ENCODE measurements at places on chromosomes 1 and 21.

DNA sequence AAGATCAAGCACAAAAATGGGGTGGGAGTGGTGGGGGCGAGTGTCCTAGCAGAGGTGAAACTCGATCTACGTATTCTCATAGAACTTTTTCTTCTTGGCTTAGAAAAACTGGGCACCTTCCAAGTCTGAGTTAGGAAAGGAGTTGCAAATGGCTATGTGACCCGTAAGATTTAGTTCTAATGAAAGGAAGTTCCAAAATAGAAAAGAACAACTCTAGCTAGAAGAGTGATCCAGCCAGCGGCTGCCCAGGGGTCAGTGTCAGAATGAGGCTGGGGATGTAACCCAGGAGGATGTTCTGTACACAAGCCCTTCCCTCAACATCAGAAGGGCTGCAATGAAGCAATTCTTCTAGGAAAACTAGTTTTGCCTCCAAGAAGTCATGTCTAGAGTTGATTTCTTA lies 5.2 kb downstream of the MTARC1 start:
- DNase-seq: no peak

DNA sequence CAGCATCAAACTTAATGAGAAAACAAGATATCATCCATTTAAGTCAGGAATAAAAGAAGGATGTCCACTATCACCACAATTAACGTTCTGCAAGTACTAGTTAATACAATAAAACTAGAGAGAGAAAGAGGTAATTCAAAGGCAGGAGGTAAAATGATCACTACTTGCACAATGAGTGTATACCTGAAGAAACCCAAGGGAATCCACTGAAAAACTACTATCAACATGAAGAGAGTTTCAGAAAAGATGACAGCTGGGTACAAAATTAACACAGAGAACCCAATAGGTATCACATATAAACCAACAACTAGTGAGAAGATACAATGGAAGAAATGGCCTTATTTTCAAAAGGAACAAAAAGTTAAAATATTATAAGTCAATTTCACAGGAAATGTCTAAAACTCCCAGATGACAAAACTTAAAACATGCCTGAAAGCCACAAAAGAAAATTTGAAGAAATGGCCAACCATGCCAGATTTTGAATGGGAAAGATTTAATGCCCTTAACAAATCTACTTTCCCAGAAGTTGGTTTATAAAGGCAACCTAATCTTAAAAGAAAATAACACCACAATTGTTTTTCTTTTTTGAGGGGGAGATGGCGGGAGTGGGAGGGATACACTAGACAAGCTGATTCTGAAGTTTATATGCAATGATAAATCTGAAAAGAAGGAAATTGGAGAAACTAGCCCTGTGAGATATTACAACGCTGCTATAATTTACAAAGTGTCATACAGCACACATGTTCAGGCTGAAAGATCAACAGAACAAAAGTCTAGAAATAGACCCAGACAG lies 17.8 kb downstream of the VPS26C start:
- DNase-seq: no peak

DNA sequence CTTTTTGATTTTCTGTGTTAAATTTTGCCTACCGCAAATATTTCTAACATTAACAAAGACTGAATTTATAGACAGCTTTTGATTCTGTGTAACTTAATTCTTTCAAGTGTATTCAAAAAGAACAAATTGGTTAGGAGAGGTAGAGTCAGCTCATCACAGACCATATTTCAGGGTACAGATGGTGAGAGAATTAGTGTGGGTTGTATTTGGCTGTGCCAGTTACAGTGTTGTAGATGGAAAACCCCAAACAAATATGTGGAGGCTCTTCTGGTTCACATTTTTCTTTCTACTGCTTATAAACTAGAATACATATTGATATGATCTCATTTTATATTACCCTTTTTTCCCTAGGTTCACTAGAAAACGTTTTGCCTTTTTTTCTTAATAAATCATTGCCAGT lies 11.1 kb downstream of the RCAN3 start:
- no peak for DNase-seq

DNA sequence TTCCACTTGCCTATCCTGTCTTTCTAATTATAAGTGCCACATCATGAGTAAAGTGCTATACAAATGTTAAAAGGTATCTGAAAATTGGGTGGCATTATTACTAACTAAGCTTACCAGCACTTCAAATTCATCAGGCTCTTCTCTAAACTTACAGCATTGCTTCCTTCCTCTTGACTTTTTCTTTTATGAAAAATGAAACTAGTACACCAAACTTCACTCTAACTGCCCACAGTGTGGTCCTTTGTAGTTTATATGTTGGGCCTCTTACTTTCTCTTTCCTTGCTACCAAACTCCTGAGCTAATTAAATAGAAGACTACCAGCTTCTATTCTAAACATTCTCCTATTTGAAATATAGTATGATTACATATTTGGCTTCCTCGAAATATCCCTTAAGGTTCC lies 81.8 kb downstream of the NOTCH2 start:
- no peak for DNase-seq

DNA sequence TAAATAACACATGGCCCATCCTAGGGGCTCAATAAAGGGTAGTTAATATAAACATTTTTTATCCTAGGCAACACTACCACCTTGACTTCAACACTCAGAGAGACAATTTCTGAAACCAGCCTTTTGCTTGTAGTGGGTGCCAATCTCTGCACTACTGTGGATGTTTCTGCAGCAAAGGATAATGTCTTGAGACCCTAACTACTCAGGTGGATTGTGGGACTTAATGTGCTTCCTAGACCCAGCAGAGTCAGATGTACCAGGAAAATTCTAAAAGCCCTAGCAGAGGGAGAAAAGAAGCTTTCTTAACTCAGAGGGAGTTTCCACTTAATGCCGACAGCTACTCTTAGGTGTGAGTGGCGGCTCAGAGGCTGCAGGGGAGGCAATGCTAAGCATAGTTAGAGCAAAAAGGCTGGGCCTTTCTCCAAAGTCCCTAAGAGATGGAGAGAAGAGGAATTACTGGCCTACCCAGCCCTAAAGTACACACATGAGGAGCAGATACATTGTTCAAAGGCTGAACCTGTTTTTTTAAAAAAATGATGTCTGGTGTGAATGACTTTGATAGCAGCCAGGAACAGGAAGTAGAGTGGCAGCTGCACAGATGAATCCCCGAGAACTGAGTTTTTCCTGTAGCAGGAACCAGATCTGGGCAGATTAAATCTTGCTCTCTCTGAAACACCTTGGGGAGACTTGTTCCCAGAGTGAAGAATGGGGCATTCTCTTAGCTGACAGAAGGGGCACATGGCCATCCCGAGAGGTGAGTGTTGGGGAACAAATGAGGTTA lies 33.5 kb upstream of the ABCD3 start:
- peak; percentile 0 for DNase-seq

DNA sequence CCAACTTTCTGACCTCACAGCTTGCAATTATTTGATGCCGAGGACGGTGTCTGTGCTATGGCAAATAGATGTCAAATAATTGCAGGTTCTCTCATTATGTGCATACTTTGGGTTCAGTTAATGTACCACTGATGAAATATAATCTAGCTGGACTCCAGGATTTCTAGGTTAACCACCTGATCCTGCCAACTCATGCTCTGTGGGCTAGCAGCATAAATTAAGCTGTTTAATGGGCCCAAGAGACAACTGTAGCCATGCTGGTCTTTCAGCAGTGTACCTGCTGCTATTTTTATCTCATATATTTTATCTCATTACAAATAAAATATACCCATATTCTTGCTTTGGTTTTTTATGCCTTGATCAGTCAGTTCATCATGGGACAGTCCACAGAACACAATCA lies 43.3 kb upstream of the HP1BP3 start:
- no peak for DNase-seq

DNA sequence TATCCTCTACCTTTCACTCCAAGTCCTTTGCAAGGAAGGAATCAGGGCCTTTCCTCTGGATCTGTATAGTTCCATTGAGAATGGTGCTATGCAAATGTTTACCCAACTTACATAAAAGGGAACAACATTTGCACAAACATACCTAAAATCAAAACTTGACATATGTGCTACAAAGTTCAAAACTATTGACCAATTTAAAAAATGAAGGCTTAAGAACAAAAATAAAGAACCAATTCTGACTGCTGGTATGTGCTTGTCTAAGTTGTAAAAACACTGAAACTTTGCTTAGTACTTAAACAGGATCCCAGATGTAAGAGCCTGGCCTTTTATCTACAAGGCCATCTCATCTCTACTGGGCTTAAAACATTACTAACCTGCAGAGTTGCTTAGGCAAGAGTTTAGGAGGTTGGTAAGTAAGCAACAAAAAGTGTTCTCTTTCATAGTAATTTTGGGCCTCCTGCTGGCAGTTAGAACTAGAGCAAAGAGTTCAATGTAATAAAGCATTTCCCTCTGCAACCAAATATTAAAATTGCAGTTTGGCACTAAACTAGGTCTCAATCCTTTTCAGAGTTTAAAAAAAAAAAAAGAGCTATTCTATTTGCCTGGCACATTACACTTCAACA lies 2.0 kb downstream of the SCMH1 start:
- DNase-seq: peak; percentile 73

- DNase-seq: no peak
These were observed 1.1 kb downstream of the TBX19 start for GRCh38 chr1:168281603-168282325.

DNA sequence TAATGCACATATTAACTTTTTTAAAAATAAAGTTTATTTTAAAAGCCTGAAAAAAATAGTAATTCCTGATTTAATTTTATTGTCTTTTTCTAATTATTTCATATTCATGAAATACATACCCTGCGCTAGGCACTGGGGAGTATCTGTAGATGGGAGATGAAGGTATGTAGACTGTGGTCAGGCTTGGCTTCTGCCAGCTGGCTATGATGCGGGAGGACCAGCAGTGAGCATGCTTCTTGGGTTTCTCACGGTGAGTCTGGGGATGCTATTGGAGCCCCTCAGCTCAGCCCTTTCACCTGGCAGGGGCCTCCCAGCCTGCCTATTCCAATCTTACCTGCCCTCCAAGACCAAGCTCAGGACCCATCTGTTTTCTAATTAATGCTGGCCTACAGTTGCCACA lies 138.4 kb downstream of the NOS1AP start:
- no peak for DNase-seq

GRCh38 chr1:7351649-7352048 lies 419.4 kb upstream of the VAMP3 start:
- DNase-seq: no peak

All from A549 (cell line).